ENCODE measurements at places on chromosomes 12 and 14.

GRCh38 chr14:59435987-59436386 lies 29.2 kb downstream of the GPR135 start:
- no peak for DNase-seq

DNA sequence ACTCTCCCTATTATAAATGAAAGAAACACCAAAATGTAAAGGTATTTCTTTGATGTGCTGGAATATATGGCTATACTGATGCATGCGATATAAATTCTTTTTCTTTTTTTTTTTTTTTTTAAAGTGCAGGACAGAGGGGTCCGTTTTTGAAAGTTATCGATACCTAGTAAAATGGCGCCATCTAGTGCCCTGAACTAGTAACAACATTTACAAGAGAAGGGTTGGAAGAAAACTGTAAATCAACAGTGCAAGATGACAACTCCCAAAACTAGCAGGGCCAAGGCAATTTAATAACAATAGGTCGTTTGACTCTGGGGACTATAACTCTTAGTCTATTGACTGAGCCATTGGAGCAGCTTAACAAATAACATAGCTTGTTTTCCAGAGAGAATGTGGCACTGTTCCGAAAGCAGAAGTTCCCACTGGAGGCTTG lies 137.7 kb downstream of the SPTSSA start:
- DNase-seq = peak; percentile 61

DNA sequence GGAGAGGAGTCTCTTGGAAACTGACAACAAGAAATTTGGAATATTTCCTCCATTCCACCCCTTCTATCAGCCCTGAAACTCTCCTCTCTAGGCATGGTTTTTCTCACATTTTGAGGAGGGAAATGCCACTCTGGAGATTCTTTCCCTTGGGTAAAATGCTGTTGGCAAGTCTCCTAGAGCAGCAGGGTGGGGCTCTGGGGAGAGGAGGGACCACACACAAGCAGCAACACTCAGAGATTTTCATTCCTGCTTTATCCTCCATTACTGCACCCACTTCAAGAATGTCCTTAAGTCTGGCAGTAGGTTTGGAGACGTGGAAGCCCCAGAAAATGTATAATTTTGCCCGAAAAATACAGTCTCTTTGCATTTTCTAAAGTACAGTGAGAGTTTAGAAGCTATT lies 130.8 kb upstream of the FLRT2 start:
- no peak for DNase-seq

- DNase-seq = peak; percentile 43
These were observed 297.5 kb downstream of the ZFP36L1 start for GRCh38 chr14:68495101-68496039.

GRCh38 chr14:104438166-104438887 lies 141.2 kb upstream of the C14orf180 start:
- DNase-seq = no peak

All from CD4-positive, alpha-beta T cell (primary cell).